NCI-H146 (cell line): ENCODE measurements at places on chromosomes 4 and X.

DNA sequence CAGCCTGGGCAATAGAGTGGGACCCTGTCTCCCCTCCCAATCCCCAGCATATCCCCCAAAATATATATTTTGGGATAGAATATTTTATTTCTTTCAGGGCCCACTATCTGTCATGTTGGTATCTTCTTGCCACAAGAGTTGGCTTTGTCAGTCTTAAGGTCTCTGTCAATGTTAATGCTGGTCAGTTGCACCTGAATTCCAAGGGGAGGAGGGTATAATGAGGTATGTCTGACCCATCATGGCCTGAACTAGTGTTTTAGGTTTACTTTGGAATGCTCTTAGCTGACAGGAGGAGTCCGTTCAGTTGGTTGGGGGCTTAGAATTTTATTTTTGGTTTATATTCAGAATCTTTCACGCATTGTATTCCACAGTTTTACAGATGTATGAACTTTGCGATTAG is 6.2 kb upstream of the RPS3A start:
- DNase-seq = no peak

DNA sequence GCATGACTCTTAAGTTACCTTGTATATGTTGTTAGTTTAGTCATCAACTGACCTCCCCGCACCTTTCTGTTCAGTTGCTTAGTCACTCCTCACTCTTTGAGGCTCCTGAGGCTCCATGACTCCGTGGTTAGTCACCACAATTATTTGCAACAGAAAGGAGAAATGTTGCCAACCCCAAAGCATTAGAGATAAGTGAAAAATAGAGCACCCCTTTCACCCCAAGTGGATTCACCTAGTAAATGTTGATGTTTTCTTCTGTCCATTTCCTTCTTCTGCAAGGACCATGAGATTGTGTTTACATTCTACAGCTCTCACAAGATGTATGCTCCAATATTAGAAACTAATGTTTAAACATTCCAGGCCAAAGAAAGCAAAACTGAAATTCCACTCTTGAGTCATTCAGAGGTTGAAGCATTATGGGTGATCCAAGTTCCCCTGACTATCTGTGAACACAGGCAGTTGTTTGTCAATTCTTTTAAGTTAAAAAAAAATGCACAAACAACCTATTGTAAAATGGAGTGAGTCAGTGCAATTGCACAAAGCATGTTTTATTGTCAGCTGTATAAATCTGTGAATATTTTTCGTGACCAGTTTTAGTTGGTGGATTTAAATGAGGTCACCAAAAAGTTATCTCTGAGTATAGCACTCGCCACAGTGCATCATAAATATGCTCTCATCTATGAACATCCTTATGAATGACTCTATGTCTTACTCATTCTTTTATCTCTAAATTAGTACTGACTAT is 552.4 kb upstream of the MAGEB2 start:
- DNase-seq = no peak

- no peak for DNase-seq
Measured at GRCh38 chr4:12120968-12121367, 692.3 kb upstream of the HS3ST1 start.

DNA sequence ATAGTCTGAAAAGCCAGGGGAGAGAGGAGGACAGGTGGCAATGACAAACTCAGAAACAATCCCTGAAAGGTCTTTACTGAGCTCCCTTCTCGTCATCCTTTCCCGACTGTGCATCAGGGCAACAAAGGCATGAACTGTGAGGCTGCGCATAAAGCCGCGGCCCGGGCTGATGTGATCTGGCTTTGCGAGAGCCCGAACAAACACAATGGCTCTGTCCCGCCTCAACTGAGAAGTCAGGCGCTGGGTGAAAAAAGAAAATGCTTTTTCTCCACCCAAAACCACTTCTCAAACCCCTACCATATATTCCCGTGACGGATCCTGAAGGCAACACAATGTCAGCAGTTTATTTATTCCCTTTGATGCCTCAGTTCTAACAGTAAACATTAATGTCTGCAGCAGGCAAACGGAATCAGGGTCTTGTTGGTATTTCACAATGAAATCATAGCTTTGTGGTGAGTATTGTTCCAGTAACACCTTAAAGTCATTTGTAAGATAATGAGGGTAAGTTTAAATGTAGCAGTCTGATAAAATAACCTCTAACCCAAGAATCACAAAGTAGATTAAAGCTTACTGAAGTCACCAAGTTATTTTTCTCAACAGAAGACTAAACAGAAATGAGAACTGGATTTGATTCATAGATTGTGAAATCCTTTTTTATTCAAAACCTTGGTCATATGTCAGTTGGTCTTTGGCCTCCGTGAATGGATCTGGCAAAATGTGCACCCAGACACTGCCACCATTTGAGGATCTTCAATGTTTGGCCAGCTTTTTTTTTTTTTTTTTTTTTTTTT is 67.4 kb downstream of the APBB2 start:
- peak; percentile 45 for DNase-seq

DNA sequence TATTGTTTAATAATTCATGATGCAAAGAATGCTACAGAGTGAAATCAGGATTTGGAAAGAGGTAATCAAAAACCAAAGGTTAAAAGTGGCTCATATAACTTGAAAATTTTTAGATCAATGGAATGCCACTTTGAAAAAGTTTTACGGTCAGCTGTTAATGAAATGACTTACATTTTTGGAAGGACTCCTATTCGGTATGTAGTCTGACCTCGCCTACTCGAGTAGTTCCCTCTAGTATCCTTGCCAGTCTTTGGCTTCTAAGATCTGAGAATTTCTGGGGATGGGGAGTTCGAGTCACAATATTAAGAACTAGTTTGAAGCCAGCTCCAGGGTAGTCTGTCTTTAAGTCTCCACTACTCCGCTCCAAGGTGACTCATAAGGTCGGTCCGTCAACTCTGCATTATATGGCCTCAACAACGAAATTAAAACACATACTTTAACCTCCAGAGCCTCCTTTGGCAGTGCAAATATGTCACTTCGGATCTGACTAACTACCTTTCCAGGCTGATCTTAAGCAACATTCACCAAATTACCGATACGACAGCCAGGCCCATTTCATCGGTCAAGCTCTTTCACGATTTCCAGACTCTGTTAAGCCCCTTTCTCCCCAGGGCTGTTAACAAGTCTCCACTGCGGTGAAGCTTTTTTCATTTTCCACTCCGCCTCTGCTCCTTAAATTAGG is 733 bp upstream of the NAA15 start:
- DNase-seq = peak; percentile 33

GRCh38 chrX:151155234-151155633 is 21.1 kb upstream of the GPR50 start:
- DNase-seq = no peak

DNA sequence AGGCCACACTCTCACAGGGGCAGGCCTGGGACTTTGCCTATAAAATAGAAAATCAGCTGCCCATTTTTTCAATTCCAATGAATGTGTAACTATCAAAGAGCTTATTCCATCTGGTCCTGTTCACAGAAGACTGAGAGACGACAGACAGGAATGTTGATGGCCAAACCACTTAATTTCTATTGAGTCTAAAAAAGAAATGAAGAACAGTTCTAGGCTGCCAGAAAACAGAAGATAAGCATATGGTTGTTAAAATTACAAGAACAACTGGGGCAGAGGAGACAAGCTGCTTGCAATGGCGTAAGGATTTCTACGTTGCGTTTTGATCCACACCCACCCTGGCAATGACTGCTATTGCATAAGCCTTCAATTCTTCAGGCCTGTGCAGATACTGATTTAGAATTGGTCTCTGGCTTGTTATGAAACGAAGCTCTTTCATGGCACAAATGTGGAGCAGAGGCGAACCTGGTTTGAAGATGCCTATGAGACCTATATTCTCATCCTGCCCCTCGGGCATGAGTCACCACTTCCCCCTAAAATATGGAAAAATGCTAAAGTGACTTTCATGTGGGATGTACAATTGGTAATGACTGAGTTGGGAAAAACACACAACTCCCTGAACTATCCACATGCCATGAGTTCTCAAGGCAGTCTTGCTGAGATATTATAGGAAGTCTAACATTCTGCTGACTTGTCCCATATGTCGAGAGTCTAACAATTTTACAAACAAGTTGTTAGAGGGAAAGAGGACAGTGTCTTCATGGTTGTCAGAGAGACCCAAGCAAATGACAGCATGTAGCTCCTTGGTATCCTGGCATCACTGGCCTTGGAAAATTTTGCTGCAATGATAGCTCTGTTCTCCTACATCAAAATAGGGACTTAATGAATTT is 37.9 kb upstream of the SORBS2 start:
- no peak for DNase-seq

DNA sequence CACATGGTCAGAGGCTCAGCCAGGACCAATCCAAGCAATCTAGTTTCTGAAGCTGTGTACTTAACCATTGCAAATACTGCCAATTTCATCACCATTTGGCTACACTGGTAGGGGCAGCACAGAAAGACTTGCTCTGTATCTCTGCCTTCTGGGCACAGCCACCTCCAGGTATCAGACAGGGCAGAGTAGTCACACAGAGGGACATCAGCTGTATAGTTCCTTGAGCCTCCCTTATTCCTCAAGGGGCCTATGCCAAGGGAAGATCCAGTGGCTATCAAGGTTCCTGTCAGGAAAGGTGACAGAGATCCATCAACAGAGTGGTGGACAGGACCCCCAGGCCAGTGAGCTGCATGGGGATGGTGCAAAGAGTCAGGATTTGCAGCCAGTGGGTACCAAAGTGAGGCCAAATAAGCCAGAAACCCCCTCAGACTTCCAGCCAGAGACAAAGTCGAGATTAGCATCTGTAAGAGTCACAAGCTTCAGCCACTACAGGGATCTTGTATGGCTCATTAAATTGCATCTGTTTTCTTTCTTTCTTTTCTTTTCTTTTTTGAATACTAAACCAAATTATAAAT is 381.6 kb upstream of the CPEB2 start:
- DNase-seq = no peak

DNA sequence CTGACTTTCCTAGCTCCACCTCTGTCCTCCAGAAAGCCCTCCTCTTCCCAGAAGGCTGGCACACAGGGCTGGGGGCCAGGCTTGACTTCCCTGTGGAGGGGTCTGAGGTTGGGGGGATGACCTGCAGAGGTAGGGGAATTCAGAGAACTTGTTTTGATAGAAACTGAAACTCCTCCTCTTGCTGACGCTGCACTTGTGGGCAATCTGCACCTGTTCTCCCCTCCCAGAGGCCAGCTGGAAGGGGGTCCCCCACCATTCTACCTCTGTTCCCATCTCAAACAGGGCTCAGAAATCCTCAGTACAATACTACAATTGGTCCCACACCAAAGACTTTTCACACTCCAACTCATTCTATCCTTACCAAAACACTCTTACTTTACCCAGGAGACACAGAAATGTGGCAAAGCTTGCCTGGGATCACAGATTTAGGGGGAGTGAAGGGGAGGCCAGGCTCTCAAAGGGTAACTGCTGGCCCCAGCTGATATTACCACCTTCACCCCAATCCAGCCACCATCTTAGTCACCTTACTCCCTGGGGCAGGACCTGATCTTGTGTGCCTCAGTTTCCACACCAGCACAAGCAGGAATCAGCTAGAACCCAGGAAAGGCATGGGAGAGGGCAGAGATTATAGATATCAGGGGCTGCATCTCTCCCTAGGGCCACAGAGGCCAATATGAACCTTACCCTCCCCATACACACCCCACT is 18.5 kb downstream of the OTUD5 start:
- DNase-seq = no peak
